ENCODE measurements at places on chromosomes 1 and 21.

DNA sequence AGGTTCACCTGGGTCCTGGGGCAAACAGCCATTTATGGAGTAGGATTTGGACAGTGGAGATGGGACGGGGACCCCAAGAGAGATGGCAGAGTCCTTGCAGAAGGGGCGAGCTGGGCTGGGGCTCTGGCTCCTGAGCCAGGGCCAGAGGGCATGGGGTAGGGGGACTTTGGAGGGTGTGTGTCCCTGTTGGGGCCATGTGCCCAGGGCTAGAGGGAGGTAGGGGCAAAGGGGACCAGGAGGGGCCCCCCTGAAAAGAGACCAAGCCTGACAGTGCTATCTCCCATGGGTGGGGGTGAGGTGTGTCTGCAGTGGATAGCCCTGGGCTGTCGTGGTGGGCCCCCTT, 92.3 kb downstream of the TRIM11 start:
- DNase-seq, result peak; percentile 34

DNA sequence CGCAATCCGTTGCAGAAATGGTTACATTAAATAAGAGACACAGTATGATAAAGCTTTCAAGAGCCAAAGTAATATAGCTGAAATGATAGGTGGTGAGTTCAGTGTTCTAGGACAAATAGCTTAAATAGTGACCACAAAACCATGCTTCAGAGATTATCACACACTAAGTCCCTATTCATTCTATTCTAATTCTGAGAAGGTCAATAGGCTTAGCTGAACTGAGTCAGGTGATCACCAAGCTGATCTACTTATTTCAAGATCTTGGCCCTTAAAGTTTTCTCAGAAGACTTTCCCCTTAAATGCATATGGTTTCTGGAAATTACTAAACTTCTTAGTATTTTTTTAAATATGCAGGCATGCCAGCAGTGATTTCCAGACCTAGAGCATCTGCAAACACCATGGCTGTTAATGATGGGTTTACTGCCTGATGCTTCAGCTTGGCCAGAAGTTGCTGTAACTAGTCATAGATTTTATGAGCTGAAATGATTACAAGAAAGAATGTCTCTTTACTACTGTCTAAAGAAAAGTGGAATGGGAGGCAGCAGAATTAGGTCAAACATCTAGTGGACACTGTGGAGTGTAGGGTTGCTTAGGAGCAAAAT, 242.9 kb downstream of the ST6GALNAC3 start:
- no peak for DNase-seq

DNA sequence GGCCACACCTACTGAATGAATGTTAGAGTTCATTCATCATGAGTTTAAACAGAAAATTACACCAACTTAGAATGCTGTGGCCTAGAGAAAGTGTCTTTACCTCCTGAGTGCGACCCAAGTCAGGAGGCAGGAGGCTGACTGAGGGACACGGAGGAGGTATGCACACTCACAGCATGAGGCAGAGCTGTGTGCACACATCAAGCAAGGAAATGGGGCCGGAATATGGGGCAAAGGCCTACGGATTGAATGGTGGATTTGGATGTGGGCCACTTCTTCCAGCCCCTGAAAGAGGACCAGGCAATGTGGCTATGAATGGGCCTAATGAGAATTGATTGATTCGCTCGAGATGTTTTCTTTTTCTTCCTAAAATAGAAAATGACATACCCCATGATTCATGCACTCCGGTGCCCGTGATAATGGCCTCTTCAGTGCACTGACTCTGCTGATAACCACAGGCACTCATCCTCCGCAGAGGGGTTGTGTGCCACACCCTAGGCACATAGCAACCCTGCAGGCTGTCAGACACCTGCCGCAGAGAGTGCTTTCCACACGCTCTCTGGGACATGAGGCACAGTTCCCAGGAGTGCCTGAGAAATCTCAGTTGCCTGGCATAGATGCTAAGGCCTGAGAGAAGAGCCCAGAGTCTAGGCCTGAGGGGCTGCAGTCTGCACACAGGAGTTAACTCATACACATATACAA, 155.5 kb downstream of the GLUL start:
- no peak for DNase-seq

DNA sequence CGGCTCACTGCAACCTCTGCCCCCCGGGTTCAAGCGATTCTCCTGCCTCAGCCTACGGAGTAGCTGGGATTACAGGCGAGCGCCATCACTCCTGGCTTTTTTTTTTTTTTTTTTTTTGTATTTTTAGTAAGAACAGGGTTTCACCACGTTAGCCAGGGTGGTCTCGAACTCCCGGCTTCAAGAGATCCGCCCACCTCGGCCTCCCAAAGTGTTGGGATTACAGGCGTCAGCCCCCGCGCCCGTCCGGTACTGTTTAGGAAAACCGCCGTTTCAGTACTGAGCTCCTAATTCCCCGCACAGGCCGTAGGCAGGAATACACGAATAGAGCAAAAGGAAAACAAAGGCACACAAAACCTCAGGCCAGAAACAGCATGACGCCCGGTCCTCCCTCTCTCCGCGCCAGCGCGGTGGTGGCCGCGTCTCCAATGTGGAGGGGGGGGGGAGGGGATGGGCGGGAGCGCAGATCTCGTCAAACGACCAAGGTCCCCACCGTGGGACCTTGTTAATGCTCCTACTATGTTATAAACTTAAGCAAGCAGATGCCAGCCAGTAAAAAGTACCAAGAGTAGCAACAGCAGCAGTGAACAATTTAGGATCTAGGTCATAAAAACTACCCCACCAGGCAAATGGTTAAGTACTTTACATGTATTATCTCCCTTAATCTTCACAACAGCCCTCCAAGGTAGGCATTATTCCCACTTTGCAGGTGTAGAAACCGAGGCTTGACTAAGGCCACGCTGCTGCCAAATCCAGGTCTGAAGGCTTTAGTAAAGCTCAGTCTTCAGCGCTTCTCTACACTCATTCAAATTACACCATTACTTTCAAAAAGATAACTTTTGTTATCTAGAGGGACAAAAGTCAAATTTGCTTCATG, 648 bp upstream of the ADAR start:
- DNase-seq, result peak; percentile 77

GRCh38 chr1:92201973-92202372, 15.7 kb upstream of the C1orf146 start:
- DNase-seq, result no peak

- no peak for DNase-seq
Measured at GRCh38 chr1:169326956-169327268, 40.7 kb downstream of the NME7 start.

DNA sequence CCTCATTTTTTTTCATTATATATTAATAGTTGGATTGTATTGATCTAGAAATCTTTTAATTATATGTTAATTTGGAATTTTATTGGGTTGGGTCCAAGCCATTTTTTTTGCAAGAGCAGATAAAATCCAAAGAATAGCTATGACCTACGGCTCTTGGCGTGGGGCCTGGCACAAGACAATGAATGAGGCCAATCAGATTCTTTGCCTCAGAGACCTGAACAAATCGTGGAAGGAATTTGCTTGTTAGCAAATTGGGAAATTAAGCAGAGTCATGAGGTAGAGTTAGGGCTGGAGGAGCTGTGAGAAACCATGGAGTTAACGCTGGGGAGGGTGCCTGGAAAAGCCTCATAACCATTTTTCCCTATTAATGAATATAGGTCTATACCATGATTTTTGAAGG, 40.1 kb downstream of the CAMSAP2 start:
- DNase-seq, result no peak

GRCh38 chr1:67931198-67931597, 97.9 kb upstream of the GNG12 start:
- DNase-seq, result no peak

GRCh38 chr1:14982029-14982428, 171.5 kb upstream of the TMEM51 start:
- DNase-seq, result no peak

DNA sequence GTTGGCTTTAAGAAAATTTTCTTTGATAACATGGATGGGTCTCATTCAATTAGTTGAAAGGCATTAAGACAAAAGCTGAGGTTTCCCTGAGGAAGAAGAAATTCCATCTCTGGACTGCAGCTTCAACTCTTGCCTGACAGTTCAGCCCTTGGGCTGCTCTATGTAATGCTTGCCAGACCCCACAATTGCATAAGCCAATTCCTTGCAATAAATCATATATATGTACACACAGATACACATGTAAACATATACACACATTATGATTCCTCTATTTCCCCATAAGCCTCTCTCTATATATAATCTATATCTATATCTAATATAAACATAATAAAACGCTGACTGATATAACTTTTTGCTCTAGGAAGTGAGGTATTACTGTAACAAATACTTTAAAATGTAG, 301.5 kb upstream of the PRMT6 start:
- DNase-seq, result no peak

GRCh38 chr21:45330075-45330781, 42.5 kb upstream of the POFUT2 start:
- peak; percentile 96 for DNase-seq

DNA sequence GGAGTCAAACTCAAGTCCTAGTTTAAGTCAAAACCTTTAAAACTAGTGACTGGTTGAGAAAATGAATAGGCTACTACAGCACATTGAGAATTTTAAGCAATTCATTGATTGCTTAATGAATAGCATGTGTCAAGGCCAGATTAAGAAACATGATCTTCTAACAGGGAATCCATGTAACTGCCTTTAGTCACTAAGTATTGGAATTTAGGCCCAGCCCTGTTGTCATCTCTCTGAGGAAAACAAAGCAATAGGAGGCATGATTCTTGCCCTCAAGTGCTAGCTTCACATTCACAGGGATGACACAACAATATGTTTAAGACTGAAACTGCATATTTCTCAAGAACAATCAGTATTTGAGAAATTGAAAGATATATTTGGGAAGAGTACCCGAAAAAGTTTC, 70.0 kb upstream of the PTGS2 start:
- DNase-seq, result no peak

DNA sequence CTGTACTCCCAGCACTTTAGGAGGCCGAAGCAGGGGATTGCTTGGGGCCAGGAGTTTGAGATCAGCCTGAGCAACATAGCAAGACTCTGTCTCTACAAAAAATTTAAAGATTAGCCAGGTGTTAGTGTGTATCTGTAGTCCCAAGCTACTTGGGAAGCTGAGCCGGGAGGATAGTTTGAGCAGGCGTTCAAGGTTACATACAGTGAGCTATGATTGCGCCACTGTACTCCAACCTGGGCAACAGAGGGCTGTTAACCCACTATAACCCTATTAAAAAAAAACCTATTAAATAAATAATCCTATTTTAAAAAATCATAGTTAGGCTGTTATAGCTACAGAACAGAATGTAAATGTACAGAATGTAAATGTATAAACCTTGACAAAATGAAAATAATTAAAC, 2.2 kb downstream of the MIS18A start:
- no peak for DNase-seq

DNA sequence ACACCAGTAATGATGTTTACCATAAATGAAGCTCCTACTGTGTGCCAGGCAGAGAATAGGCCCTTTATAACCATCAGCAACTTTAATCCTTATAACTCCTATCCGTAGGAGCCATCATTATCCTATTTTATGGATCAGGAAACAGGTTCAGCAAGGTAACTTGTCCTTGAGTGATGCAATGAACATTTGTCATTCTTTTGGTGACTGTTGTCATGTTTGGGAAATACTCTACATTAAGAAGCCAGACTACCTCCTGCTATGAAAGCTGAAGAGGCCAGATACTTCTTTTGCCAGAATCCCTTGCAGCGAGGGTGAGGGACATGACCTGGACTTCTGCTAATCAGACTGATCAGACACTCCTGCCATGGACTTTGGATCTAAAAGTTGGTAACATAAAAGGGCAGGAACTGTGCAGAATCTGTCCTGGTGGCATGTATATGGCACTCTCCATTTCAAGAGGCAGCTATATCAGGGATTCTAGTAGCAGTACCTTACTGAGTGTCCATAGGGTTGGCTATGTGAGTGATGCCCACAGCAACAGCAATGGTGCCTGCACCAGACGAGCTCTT, 33.1 kb upstream of the SRRM1 start:
- peak; percentile 37 for DNase-seq

DNA sequence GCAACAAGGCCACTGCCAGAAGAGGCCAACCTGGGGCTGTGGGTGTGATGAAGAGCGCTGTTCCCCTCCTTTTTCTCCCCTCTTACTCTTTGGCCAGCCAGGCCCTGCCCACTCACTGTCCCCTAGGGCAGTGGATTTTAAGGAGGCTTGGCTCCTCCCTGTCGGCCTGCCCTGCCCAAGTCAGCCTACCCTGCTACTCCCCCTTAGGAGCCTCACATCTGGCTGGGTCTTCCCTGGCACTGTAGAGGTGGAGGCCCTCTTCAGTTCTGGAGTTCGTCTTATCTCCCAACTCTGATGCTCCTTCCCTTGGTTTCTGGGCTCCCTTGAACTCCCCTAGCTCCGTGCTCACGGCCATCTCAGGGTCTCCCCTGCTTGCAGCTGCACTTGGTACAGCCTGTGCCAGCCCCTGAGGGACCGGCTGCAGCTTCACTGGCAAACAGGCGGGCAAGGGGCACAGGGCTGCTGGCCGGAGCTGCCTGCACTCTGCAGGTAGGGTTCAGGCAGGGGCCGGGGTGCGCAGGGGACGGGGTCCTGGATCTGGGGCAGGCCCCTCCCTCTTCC, 4.0 kb downstream of the AMPD2 start:
- no peak for DNase-seq

GRCh38 chr1:2134266-2134620, 60.3 kb downstream of the FAAP20 start:
- DNase-seq, result no peak

GRCh38 chr1:71862756-71863155, 419.6 kb downstream of the NEGR1 start:
- DNase-seq, result no peak

GRCh38 chr1:35294809-35295208, 26.3 kb downstream of the ZMYM4 start:
- no peak for DNase-seq

DNA sequence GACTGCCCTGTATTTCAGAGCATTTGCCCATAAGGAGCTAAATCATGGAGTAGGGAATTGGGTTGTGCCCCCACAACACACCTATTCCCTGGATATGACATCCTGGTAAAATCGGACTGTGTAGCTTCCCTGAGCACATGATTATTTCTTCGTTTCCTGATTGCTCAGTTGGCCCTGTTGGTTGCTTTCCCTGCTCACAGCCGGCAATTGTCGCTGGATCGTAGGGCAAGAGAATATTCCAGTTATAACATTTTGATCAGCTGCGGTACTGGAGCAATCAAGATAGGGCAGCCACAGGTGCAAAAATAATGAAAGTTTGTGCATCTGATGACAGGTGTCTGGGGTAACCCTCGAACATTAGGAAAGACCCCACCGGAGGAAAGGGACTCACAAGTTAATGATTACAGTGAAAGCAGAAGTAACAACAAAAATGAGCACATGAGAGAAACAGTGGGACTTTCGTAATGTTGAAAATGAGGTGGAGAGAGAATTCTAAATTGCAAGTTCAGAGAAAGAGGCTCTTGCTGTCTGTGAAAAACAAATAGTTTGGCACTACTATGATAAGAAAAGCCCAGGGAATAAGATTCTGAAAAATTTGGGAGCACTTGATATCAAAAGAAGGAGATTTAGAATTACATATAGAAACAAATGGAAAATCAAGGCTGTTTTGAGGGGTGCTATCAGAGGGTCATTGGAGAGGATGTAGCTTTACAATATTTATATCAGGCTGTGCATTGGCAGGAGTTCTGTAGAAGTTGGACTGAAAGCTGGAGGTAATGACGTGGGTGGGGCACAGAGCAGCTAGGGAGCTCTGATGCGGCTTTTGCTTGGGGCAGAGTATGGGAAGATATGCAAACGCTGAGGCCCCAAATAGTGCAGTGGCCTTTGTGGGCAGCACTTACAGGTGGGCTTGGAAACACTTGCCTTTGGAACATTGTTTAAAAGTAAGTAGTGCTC, at the start of gene MAB21L3:
Gene MAB21L3 (plus strand): TSS at position 833 of the 957 bp plus-strand sequence. CDS start 1,217 bp downstream, outside the sequence.
- no peak for DNase-seq
